ENCODE measurements at places on chromosomes 13 and 19.

DNA sequence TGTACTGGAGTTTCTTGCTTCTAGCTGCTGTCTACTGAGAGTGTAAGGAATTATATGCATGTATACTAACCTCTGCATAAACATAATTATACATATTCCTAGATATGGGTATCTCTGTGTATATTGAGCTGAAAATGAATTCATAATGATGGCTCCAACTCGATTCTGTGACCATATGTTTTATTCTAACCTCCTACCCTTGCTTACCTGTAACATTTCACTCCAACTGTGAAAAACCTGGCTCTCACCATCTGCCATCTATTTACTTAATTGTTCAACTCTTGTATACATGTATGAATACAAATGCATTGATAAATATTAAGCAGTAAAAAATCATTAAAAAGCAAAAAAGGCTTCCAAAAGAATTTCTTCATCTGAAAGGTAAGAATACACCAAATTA lies 1729.5 kb upstream of the SPRY2 start:
- no peak for DNase-seq

DNA sequence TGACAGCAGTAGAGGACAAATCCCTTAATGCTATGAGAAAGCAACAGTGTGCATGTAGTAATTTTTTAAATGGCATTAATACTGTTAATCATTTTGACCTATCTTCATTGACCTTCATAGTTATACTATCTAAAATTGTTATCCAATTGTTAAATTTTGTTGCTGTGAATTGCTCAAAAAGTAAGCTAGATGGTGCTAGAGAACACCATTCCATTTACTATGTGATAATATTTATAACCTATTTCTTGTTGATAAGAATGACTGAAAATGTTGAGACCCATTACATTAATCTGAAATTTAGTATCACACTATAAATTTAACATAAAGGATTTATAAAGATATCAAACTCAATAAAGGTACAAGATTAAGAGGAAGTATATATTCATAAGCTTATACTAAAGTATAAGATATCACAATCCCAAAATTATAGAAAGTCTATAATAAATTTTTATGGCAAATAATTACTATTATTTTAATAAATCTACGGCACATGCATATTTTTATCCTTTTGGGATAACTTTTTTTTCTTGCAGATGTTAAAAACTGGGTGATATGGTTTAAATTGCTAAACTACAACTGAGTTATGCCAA lies 1573.3 kb downstream of the PCDH9 start:
- no peak for DNase-seq

DNA sequence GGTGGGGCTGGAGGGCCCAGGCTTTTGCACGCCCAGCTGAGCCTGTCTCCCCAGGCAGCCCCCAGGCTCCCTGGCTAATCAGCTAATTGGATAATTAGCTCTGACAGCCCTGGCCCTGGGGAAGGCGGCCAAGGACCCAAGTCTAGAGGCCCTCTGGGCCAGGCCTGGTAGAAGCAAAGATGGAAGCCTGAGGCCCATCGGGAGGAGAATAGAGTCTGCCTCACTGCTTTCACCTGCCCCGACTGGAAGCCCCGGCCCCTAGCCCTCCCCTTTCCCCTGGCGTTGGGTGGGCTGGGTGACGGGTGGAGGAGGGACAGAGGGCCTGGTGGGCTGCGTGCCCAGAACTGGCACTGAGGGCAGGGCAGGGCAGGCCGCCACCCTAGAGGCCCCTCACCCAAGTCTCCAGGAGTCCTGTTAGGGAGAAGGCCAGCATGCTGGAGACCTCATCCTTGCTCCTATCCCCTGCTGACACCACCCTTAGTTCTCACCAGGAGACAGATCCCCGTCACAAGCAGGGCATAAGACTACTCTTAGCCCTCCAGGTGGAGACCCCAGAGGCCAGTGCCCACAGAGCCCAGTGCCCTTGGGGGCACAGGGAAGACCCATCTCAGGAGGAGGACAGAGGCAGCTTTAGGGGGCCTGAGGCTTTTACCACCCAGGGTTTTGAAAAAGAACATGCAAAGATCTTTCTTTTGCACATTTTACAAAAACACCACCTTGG lies 12.0 kb downstream of the LYL1 start:
- DNase-seq, result no peak

- DNase-seq, result no peak
These were observed 17.8 kb downstream of the POP4 start for GRCh38 chr19:29623726-29624488.

All from AG09319 (cell line).